ENCODE measurements at places on chromosomes 2 and 18.

DNA sequence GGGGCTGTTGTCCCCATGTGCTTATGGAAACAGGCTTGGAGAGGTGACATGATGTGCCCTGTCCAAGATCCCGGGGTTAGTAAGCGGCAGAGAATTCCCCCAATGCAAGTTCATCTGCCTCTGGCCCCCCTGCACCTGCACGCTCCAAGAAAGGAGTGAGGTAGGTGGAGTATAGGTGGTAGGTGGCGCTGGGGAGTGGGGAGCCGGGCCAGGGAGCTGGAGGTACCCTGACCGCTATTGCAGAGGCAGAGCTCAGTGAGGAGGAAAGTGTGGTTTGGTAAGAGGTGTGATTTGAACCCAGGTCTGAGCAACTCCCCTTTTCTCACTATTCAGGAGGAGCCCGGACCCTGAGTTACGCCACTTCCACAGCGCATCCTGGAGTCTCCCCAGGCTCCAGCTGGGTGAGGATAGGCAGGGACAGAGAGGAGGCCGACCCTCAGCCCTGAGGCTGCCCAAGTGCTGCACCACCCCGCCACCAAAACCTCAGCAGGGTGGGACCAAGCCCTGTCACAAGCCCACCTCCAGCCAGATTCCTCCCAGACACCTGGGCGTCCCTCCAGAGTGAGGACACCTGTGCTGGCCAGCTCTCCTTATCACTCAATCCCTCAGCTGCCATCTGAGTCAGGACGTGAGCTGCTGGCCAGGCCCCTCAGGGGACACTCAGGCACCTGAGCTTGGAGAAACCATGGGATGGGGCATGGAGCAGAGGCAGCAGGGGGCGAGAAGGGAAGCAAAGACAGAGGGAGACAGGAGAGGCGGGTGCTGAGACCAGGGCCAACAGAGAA, 5.6 kb downstream of the HAAO start:
- DNase-seq, result no peak

GRCh38 chr2:22904126-22904684, 480.8 kb upstream of the KLHL29 start:
- DNase-seq, result no peak

- no peak for DNase-seq
Measured at GRCh38 chr2:97737421-97738178, 24.2 kb downstream of the ZAP70 start.

- no peak for DNase-seq
Measured at GRCh38 chr2:129174143-129174542, 805.3 kb upstream of the RAB6C start.

DNA sequence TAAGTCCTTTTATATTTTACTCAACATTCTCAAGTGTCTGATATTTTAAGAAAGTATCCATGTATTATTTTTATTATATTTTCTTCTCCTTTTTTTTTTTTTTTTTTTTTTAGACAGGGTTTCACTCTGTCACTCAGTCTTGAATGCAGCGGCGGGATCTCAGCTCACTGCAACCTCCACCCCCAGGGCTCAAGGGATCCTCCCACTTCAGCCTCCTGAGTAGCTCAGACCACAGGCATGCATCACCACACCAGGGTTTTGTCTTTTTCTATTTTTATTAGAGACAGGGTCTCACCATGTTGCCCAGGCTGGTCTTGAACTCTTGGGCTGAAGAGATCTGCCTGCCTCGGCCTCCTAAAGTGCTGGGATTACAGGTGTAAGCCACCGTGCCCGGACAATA, 212.1 kb downstream of the TCF4 start:
- no peak for DNase-seq

DNA sequence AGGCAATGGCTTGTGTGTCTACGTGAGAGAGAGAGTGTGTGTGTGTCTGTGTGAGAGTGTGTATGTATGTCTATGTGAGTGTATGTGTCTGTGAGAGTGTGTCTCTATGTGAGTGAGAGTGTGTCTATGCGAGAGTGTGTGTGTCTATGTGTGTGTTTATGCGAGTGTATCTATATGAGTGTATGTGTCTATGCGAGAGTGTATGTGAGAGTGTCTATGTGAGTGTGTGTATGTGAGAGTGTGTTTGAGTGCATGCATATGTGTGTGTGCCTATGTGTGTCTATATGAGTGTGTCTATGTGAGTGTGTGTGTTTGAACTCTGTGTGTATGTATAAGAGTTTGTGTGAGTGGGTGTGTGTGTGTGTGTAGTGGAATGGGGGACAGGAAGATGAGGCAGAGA, 9.8 kb upstream of the GNLY start:
- DNase-seq, result no peak

- no peak for DNase-seq
Measured at GRCh38 chr2:167510071-167510759, 621.9 kb downstream of the XIRP2 start.

DNA sequence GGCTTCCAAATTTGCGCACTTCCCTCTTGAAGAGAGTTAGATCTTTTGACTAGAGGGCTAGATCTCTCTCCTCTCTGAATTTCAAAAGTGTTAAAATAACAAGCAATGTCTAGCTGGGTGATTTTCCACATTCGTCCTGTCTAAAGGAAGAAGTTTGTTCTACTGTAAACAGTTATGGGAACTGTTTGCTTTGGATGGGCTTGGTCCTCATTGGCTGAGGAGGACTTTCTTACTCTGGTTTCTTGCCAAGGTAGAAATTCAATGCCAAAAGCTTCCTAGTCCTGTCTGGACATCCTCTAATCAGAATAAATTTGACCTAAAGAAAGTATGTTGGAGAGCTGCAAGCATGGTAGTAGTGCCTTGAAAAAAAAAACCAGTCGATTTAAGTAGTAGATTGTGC, 47.4 kb upstream of the RAPH1 start:
- no peak for DNase-seq

DNA sequence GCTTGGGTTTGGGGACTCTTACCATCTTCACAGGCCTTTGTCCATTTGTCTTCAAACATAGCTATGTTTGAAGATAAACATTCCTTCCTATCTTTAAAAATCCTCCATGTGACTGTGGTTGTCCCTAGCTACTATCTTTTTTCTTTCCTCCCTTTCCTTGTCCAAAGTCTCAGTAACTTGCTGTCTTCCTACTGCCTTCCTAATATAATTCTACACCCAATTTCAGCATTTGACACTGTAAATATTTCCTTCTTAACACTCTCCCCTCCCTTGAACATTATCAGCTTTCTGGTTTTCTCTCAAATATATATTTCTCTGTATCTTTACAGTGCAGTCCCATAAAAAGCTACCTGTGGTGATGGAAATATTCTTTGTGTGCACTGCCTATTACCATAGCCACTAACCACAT, 5.3 kb upstream of the SP3 start:
- no peak for DNase-seq

GRCh38 chr2:201806442-201807170, at the start of gene CDK15:
TSS of gene CDK15 (plus strand) at chr2:201806537. CDS start at chr2:201806665, 128 bp downstream.
- no peak for DNase-seq

GRCh38 chr2:121090088-121090715, 194.8 kb downstream of the TFCP2L1 start:
- no peak for DNase-seq

- DNase-seq, result no peak
Measured at GRCh38 chr18:23732439-23732838, 43.2 kb downstream of the LAMA3 start.

GRCh38 chr2:3542107-3542506, 16.0 kb downstream of the RNASEH1 start:
- no peak for DNase-seq

- DNase-seq, result peak; percentile 76
Measured at GRCh38 chr2:209476367-209477208, 52.7 kb downstream of the MAP2 start.

- no peak for DNase-seq
Measured at GRCh38 chr18:10057894-10058791, 144.3 kb downstream of the VAPA start.

DNA sequence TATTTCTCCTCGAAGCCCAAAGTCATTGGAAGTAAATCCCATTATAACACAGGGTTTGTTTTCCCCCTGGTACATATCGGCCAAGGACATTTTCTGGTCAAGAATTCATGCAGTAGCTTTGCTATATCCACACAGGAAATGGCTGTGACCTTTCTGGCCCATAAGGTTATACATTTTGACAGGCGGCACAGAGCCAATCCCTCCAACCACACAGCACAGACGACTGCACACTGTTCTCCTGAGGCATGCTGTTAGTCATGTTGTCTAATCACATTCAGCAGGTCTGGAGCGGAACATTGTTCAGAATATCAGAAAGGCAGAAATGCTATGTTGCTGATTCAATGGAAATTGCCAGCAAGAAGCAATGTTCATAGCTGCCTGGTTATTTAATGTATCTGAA, 742.3 kb upstream of the SLC8A1 start:
- DNase-seq, result peak; percentile 41

GRCh38 chr2:24818721-24819167, 25.5 kb downstream of the CENPO start:
- no peak for DNase-seq

- no peak for DNase-seq
Measured at GRCh38 chr2:71974846-71975245, 172.8 kb downstream of the CYP26B1 start.

GRCh38 chr2:127763776-127764175, 47.2 kb downstream of the WDR33 start:
- DNase-seq, result no peak

GRCh38 chr2:238087211-238087610, 12.9 kb upstream of the ESPNL start:
- DNase-seq, result no peak

DNA sequence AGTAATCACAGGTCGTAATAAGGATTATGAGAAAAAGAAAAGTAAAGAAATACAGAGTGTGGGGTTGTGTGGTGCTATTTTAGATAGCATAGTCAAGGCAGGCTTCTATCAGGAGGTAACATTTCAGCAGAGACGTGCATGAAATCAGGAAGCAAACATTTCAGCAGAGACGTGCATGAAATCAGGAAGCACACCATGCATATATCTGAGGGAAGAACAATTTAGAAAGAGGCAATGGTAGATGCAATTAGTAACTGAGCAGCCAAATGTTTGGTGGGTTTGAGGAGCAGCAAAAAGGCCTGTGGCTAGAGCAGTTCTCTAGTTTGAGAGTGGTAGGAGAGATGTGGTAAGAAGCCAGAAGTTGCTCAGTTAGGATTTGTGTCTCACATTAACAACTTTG, 713.7 kb downstream of the ADCYAP1 start:
- no peak for DNase-seq

DNA sequence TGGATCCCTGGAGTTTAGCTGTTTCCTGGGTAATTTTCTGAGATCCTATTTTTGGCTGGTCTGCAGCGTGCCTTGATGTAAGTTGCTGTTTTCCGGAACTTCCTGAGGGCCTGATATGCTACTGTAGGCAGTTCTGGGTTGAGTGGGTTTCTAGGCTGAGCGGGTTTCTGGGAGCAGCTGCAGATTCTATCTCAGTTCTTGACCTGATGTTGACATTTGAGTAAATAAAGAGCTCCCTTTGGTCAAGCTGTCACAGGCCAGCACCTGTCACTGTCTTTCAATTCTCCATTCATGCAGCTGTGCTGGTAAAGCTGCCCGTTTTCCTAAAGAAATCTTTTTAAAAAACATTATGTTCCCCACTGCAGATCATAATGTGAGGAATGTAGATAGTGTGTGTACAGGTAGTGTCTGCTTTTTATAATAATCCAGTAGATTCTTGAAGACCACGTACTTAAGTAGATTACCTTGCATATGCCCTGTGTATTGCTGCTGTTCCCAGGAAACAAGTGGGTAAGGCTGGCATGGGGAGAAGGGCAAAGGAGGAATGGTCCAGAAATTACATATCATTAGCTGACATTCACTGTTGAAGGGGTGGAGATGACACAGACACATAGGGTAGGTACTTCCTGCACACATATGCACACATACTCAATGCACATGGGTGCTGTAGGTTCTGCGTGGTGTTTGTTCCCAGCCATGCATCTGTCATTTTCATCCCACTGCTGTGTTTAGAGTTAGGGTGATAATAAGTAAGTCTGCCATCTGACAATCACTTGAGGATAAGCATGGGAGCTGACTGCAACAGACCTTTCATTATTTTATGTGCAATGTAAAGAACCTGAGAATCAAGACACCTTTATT, 25.9 kb downstream of the CD28 start:
- no peak for DNase-seq

DNA sequence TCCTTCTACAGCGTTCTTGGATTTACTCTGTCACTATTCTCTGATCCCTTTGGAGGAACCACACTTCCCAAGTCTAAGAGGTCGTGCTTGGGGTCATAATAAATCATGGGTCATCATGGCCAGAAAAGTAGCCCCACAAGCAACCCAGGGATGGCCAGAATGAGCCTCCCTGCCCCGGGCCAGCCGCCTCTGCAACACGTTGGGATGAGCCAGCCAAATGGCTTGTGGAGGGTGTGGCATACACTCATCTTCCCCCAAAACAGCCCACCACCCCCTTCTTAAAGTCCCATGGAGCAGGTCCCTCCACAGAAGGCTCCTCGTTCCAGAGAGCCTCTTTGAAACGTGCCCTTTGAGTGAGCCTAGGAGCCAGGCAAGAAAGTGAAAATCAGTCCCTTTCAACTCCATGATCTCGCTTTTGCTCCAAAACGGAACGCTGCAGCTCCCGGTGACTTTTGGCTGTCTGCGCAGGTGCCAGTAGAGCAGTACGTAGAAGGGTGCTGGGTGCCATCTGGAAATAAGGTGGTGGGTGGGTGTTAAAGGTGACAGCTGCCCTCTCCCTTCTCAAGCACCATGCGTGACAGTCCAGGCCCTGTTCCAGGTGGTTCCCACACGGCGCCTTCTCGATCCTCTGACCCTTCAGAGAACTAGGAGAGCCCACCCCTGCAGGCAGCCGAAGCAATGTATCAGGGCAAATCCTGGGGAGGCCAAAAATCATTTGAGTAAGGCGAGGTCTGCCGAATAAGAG, 48.5 kb upstream of the FOSL2 start:
- DNase-seq, result no peak

DNA sequence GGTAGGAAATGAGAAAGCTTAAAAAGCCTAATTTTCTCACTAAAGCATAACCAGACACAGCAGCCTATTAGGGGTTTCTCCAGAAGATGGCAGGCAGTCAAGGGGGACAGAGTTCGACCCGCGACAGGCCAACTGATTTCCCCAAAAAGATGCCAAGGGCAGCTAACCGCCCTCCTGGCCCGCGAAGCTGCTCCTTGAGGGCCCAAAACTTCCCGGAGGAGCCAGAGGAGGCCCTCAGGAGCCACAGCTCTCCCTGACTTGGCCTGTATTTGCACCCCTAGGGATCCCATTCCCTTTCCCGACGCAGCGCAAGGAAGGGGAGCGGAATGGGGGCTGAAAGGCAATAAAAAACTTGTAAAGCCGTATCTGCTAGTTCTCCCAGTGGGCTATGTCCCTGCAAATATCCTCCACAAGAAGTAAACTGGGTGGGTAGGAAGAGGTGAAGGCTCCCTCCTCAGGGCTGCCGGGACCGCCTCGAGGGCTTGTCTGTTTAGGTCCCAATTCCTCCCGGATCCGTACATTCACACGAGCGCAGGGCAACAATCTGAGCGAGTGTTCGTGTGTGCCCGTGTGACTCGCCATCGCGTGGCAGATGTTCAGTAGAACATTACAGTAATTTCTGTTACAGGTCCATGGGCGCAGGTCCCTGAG, 756 bp upstream of the NAGK start:
- no peak for DNase-seq

GRCh38 chr2:98473995-98474780, 29.5 kb downstream of the INPP4A start:
- DNase-seq, result no peak

- DNase-seq, result no peak
Measured at GRCh38 chr2:36137612-36138011, 218.0 kb upstream of the CRIM1 start.

All from renal cortex interstitium (tissue), 15 donors.